ENCODE measurements at places on chromosomes 2 and 18.

DNA sequence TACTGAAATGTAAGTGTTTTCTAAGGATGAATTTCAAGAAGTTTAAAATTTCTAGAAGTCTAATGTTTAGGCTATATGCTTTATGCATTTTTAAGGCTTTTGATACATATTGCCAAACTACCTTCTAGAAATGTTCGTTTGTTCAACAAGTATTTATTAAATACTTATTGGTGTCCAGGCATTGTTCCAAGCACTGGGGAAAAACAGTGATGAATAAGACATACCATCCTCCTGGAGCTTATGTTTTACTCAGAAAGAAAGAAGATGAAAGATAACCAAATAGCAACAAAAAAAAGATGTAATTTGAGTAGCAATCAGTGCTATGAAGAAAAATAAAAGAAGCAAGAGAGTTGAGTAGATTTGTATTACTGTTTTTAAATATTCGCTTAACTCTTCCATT lies 692.9 kb downstream of the SLC4A3 start:
- no peak for DNase-seq

GRCh38 chr2:12050396-12050795 lies 304.0 kb downstream of the LPIN1 start:
- DNase-seq, result no peak

DNA sequence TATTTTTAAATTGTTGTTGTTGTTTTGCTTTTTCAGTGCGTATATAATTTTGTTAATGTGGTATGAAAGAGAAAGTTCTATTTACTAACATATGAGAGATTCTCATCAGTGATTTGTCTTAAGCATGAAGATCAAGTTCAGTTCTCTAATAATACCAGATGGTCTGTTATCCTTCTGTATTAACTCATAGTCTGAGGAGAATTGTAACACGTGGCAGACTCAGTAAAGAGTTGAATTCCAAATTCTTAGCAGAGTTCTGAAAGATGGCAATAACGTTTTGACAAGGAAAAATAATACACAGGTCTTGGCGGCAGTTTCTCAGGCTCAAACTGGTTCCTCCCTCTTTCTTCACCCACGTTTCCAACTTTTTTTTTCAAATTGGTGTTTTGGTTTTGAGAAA lies 17.2 kb upstream of the COL3A1 start:
- no peak for DNase-seq

- no peak for DNase-seq
Observed at GRCh38 chr2:146853741-146854444, 990.9 kb upstream of the ACVR2A start.

- no peak for DNase-seq
Observed at GRCh38 chr2:14567561-14567960, 65.0 kb upstream of the LRATD1 start.

DNA sequence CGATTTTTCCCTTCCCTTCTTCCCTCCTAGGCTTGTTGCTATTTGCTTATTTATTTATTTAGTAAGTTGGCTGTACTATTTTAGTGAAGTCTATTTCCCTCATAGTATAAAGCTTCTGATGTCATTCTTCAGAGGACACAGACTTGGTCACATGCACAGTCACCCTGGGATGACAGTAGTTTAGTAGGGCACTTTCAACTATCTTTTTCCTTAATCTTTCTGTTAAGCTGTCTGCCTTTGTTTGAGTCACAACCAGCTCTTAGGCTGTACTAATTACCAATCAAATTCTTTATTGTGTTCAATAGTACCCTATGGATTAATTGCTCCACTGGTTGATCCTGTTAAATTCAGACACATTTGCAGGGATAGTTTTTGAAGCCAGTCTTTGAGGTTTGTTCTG lies 26.9 kb upstream of the RAB31 start:
- no peak for DNase-seq
